DMS53 (cell line): ENCODE measurements at places on chromosomes 12 and 14.

DNA sequence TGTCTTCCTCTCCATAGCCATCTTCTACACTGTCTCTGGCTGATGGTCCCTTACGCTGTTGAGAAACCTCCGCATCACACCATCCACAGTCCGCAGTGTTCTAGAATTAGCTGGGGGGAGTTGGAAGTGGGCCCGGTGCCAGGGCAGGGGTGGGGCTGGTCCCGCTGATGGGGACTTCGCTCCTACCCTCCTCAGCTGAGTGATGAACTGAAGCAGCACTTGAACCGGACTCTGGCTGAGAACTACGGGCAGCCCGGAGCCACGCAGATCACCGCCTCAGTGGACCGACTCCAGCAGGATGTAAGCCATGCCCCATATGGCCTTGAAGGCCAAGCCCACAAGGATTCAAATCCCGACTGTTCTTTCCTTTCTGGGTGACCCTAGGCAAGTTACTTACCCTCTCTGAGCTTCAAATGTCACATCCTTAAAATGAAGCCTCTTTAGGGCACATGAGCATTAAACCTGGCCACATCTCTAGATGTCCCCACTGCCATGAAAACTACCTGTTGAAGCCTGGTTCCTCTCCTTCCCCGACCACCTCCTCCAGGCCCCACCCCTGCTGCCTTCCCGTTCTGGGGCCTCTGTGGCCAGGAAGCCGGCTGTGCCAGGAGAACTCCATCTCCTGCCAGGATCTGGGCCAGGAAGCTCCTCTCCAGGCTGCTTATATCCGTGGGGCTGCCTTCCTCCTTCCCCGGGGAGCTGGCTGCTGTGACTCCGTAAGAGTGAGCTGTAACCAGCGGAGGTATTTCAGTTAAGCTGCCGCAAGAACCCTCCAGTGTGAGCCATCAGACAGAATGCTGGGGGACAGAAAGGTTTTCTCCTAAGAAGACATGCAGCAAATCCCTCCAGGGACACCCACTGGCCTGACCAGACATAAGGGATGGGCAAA, 53.1 kb downstream of the TSPAN11 start:
- no peak for DNase-seq

DNA sequence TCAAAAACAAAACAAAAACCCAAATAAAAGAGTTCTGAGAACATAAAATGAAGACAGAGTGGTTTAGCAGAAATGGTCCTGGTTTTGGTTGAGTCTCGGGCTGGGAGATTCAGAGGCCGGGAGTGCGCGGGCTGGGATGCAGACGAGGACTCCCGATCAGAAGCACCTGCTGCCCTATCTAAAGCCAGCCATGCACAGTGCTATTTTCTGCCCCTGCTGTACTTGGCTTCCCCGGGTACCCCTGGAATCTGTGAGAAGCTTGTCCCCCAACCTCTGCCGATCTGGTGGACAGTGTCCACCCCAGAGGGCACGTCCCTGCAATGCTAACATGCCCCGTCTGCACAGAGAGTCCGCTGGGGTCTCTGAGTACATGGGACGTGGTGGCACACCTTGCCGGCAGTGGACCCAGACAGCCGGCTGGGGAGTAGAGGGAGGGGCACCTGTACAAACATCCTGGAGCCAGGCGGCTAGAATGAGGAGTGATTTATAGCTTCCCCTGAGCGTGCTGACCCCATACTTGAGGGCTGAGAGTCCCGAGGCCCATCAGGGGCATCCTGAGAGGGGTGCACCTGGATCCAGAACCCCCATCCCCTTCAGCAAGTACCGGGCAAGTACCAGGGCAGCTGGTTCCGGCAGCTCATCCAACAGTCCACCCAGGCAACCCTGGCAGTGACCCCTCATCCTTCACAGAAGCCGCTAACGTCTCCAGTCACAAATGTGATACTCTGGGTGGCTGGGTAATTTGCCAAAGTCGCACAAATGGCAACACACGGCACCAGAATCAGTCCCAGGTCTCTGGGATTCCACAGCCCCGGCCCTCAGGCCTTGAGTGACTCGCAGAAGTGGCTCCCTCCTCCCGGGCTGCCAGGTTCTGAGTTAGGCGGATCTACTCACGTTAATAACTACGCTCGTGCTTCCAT, 37.1 kb downstream of the CHGA start:
- no peak for DNase-seq

DNA sequence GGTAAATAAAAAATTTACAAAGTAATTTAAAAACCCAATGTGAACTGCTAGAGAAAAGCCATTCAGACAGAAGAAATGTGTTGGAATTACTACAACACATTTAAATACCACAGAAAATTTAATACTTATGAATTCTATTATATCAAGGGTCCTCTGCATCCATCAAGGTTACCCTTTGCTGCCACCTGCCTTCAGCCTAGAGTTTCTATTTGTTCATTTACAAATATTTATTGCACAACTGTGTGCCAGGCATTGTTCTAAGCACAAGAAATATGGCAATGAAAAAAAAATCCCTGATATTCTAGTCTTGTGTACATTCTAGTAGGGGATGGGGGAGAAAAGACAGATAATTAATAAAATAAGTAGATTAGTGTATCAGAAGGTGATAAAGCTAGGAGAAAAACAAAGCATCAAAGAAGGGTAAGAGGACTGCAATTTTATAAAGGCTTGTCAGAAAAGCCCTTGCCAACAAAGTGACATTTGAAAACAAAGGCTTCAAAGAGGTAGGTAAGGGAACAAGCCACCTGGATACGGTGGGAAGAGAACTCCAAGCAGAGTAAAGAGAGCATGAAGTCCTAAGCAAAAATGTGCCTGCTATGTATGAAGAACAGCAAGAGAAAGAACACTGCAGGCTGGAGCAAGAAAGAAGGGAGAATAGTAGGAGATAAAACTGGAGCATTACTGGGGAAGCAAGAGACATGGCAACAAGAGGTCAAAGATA, 59.1 kb upstream of the SLC6A13 start:
- peak; percentile 52 for DNase-seq

DNA sequence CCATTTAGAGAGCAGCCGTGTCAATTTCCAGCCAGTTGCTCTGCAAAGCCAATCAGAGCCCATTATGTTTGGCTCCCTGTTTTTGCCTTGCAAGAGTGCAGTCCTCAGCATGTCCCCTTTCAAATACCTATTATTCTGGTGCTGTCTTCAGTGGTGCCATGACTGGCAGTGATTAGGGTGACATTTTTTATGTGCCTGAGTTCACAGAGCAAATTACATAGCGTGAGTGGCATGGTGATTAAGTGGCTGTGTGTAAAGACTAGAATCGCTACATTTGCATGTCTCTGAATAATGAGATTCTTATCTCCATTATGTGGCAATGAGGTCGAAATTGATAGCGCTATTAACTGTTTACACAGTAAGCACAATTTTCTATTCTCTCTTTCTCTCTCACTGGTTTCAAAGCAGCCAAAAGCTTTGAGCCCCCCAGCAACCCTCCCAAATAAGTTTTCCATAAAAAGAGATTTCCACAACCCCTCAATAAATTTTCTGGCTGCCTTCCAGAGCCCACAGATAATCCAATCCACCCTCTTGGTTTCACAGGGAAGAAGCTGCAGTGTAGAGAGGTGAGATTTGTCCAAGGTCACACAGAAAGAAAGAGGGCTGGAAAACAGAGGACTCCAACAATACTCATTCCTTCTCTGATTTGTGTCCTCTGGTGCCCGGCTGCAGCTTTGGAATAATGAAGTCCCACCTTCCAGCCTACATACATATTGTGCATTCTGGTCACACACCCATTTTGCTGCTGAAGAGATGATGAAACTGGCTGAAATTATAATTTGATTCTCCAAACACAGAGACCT, 58.8 kb upstream of the NUDT4 start:
- peak; percentile 23 for DNase-seq

- peak; percentile 54 for DNase-seq
Measured at GRCh38 chr12:48084066-48084465, 21.8 kb downstream of the SENP1 start.

- no peak for DNase-seq
Measured at GRCh38 chr14:75591987-75592575, 13.7 kb downstream of the FLVCR2 start.

DNA sequence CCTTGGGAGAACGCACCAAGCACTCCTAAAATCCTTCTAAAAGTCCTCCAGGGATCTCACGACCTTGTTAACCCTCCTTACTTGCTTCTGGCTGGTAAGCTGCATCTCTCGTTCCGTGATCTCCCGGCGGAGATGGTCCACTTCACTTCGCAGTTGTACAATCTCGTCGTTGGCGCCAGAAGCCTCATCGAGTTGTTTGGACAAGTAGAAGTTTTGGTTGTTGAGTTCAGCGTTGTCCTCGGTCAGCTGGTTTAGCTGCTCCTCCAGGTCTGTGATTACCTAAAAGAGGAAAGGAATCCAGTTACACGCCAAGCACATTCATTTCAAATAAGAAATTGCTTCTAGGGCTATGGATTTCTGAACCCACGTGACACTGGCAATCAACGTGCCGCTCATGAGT, 67.1 kb downstream of the PRKAB1 start:
- no peak for DNase-seq

DNA sequence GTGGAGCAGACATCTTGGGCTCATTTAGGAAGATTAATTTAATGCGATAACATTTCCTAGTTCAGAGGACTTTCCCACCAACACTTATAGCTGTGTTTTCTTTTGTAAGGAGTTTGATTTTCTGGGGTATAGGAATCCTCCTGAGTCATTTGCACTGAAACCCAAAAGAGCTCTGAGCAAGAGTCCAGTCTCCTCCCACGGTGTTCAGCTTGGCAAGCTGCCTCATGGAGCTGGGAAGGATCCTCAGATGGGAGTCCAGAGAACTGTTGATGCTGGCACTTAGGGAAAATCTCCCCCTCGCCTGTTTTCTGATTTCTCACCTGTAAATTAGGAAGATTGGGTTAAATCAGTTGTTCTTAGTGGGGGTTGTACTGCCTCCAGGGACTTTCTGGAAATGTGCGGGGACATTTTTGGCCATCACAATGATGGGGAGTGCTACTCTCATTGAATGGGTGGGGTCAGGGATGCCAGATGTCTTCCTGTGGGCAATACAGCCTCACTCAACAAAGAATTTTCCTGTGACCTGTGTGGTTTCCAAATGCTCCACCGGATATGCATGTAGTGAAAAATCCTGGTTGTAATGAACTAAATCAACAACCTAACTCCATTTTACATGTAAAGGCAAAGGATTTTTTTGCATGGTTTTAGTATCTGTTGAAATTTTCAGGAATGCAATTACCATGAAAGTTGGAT, 150.6 kb downstream of the ADCK1 start:
- DNase-seq: no peak

DNA sequence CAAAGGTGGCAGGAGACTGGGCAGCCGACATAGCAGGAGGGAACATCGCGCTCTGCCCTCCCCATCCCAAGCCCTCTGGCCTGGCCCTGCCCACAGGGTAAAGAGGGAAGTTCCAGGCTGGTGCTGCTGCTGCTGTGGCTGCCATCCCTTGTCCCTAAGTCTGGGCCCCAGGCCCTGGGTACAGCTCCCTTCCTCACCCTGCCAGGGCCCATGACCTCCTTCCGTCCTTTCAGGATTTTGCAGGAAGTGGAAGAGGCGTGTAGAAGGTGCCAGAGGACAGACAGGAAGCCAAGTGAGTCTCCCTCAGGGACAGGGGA, 14.7 kb upstream of the NCOR2 start:
- DNase-seq: no peak

GRCh38 chr14:60721326-60722106, 2.6 kb downstream of the SIX4 start:
- peak; percentile 77 for DNase-seq

DNA sequence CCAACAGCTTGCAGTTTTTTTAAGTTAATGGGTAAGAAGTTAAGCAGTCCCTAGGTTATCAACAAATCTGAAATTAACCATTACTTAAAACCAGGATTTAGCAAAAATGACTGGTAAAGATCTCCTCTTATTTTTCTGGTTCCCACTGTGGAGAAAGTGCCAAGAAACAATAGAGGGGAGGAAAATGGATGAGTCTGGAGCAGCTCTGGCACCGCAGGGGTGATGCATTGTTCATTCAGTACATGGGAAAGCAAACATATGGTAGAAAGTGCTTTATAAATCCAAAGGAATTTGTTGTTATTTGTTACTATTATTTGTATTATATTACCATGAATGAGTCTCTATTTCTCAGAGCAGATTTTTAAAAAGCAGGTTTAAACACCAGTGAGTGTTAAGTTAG, 92.2 kb downstream of the DYRK2 start:
- DNase-seq: no peak

GRCh38 chr14:21069388-21070082, 569 bp upstream of the ARHGEF40 start:
- peak; percentile 32 for DNase-seq
